Stimulated activated naive CD4-positive, alpha-beta T cell (primary cell): ENCODE measurements at places on chromosomes 3 and 15.

DNA sequence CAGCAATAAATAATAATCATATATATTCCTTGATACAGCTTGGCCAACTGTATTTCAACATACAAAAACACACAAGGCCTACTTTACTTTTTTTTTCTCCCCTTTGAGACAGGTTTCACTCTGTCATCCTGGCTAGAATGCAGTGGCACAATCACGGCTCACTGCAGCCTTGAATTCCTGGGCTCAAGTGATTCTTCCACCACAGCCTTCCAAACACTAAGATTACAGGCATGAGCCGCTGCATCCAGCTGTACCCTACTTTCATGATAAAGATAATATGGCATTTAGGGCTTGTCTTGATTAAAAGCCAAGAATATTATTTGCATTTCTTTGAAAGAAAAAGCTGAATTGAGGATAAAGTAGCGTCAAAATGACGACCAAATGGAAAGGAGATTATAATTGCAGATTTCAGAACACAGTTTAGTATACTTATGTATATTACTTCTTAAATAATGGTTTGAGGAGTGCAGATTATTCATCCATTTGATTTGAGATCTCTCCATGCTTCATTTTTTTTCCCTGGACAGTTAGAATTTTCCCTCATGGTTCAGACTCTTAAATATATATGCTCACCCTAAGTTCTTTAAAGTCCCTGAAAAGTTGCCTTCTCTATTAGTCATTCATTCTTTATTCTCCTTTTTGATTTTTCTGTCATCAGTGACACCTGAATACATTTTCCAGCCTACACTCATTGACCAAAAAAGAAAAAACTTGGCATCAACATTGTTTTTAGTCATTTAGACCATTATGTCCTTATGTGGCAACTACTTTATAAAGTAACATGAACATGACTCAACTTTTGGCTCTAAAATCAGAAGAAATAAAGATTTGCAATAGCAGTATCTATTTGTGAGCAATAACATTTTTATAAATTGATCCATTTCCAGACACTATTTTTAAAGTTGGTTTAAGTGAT is 48.5 kb upstream of the MLF1 start:
- no peak for DNase-seq

DNA sequence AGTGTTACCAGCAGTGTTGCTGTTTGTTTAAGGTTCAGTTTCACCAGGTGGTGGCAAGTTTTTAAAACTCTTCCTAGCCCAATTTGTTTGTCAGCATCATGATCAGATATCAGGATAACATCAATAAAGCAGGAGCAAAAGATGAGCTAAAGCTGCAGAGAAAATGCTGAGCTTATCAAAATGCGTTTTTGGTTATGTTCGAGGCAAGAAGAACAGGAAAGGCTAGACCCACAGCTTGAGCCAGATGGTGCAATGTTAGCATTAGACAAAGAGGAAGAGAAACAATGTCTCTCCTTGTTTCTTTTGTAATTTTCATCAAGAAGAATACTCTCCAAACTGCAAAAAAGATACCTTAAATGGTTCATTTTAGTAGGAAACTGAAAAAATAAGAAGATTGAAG is 66.2 kb downstream of the THRB start:
- DNase-seq = no peak

DNA sequence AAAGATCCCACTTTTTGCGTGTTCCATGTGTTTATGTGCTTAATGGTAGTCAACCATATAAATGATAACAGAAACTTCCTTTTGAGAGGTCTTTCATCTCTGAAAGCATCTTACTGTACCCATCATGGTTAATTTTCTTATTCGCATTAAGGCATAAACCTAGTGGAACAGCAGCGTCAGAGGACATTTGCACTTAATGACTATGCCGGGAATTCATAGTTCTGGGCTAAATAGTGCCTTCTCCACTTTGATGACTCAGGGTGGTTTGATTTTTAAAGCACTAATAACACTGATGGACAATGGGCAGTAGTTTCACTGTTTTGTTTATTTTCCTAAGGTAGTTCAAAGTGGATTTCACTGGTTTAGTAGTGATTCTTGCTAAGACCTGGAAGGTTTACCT is 455.3 kb downstream of the DIPK2A start:
- no peak for DNase-seq

DNA sequence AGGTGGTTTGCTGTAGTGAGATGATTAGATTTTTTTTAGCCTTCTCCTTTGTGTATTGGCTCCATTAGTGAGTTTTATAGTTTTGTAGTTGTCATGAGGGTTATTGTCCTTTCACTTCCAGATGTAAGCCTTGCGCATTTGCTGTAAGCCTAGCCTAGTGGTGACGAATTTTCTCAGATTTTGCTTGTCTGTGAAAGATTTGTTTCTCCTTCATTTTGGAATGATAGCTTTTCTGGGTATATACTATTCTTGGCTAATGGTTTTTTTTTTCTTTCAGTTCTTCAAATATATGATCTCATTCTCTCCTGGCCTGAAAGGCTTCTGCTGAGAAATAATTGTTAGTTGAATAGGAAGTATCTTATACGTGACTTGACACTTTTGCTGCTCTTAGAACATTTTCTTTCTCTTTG is 166.5 kb upstream of the THRB start:
- no peak for DNase-seq

DNA sequence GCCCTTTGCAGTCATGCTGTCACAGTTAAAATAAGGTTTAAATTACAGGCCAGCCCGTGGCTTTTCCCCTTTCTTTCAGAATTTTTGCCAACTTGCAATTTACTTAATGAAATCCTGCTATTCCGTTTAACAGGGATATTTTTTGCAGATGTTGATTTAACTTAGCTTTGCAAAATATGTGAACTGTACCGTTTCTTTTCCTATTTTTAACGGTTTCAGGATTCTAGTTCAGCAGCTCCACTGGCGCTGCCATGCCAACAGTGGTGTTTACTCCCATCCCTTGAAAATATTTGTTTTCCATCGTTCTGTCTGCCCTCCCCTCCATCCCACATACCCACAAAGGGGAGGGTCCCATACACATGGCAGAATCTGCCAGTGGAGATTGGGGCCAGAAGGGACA is 54.3 kb downstream of the SMAD6 start:
- DNase-seq = no peak
